ENCODE measurements at places on chromosomes 2 and 18.

DNA sequence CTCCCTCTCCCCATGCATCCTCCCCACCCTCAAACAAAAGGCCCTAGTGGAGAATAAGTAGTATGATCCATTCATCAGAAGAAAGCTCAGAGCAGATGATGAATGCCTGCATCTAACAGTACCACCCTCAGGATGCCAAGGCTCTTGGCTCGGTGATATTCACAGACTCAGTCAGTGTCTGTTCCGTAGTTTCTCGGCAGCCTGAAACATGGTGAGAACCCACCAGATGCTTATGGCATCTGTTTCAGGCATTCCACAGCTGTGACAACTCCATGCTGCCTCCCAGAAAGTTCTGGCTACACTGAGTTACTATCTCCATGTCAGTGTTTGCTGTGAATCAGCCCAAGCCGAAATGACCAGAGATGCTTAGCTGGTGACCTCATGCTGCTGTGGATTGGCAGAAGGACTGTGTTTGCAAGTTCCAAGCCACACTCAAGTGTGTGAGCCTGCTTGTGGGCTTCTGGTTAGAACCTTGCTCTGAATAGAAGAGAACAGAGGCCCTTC lies 83.9 kb downstream of the WDSUB1 start:
- no peak for DNase-seq

DNA sequence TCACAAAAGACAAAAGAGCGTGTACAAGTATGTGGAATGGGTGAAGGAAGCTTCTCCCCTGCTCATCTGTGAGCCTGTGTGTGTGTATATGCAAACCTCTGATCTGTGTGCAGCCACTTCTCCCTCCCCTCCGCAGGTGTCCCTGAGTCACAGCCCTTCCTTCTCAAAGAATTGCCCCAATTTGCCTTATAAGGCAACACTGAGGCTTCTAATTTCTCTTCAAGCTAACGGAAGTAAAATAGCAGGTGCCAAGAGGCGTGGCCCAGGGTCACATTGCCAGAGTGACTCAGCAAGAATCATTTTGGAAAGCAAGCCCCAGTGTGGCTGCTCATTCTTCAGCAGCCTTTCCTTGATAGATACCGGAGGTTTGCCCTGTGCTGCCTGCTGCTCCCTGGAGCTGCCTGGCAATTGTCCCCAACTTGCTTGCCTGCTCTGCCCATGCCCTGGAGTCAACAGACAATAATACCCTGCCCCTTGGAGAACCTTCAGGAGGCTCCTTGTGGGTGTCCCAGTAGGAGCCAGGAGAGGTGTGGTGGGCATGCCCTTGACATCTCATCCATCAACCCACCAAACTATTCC lies 37.3 kb upstream of the BMP10 start:
- DNase-seq: peak; percentile 20

- no peak for DNase-seq
Measured at GRCh38 chr18:63765837-63766236, 9.4 kb upstream of the SERPINB7 start.

DNA sequence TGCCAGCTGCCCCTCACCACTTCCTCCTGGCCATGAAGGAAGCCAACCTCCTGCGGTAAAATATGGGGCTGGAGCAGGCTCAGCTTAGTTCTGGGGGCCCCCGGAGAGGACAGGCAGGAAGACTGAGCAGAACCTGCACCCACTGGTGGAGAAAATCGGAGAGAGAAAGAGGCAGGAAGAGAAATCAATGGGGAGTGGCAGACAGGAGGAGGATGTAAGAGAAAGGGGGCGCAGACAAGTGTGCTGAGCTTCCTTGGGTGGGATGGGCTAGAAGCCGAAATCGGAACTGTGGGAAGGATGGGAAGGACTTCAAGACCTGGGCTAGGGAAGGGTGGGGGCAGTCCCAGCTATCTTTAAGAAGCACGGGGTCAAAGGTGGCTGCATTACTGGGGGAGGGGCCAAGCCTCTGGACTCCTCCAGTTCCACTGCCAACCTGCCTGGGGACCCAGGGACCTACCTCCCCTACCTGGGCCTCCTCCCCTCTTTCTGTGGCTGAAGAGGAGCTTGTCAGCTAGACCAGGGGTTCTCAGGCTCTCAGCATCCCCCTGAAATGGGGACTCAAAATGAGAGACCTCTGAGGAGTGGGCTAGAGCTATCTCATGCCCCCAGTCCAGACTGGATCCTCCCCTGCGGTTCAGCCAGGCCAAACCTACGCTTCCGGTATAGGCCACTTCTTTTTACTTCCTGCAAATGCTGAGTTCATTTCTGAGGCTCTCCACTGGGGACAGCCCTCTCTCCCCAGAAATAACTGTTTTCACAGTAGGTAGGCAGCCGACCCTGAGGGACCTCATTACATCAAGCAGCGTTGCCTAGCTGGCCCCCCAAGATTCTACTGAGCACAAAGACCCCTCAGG lies 33.6 kb upstream of the B3GNT7 start:
- no peak for DNase-seq

- DNase-seq: no peak
Measured at GRCh38 chr2:51068237-51068636, 36.3 kb upstream of the NRXN1 start.

DNA sequence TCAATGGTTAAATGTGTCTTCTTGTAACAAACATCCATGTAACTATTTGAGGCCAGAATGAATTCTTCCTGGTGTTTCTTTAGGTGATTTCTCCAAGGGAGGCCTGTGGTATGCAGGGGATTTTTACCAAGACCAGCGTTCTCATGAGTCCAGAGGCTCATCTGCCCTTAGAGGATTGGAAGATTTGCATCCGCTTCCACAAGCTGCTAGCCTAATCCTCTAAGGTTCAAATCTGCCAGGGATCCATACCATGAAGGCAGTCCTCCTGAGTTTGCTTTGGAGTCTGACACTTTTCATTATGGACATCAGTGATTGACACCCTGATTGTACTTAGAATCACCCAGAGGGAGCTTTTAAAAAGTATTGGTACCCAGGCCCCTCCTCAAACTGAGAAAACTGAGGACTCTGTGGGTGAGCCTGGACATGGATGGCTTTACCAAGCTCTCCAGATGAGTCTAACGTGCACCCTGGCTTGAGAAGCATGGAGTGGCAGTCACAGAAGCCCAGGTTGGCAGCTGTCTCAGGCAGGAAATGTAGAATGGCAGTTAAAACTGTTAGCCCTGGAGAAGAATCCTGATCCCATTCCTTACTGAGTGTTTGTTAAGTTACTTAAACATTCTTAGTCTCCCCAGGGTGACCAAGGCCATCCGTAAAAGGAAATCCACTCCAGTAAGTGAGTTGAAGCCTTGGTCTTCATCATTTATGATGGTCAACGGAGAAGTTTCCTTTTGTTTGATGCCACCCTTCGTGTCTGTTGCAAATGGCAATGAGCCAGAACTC lies 95.3 kb upstream of the RMDN2 start:
- DNase-seq: no peak

- no peak for DNase-seq
Measured at GRCh38 chr2:218310853-218311540, 18.7 kb upstream of the TMBIM1 start.

GRCh38 chr2:196316050-196316430 lies 144.7 kb upstream of the STK17B start:
- no peak for DNase-seq

DNA sequence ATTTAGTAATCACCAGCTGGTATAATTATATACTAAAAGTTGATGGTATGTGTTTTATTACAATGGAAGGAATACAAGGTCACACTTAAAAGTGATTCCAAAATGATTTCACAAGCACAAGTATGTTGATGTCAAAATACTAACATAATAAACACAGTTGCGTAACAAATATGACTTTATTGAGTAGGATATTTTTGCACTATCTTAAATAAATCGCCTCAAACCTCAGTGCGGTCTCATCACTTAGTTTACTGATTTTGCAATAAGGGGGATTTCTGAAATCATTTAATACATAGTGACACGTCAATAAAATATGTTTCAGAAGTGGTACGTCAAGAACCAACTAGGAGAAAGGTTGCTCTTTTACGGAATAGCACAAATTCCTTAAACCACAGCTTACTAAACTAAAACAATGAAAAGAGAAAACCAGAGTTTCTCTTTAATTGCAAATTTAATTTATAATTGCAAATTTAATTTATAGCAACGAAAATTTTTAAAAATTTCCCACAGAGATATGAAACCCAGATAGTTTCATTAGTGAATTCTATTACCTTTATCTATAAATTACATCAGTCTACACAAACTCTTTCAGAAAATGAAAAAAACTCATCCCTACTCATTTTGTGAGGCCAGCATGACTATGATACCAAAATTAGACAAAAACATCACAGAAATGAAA lies 304.0 kb upstream of the REG3G start:
- DNase-seq: no peak

GRCh38 chr2:47239119-47239969 lies 84.2 kb upstream of the STPG4 start:
- DNase-seq: no peak

DNA sequence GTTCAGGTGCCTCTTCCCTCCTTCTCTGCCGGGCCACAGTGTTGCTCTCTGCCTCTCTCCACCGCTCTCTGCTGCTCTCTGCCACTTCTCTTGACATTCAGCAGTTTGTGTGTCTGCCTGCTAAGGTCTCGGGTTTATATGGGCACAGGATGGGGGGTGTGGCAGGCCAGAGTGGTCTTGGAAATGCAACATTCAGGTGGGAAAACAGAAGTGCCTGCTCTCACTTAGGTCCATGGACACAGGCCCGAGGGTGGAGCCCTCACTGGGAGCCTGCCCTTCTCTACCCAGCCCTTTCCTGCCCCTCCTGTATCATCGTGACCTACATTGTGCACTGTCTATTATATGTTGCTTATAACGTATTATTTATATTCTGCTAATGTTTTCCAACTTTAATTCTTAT lies 120.8 kb upstream of the TMEM18 start:
- DNase-seq: no peak

DNA sequence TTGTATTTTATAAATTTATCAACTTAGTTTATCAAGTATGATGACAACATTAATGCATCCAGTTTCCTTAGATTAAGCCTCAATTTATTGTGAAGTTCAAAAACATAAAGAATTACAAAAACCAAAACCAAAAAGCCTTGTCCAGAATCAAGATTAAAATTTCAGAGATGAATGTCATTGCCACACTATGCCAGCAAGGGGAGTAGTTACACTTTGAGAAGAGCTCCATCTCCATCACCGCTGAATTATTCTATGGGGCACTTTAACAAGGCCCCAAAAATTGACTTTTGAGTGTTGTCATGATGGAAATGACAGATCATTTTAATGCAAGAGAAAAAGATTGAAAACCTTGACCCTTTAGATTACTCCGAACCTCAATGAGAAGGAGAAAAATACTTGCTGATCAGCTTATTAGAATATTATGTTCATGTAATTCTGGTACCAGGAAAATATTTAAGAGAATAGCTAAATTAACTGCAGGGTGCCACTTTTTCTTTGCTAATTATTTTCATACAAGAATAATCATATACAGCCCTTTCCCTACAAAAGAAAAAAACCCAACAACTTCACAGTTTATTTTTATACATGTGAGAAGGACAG lies 152.5 kb upstream of the AQP4 start:
- peak; percentile 32 for DNase-seq

DNA sequence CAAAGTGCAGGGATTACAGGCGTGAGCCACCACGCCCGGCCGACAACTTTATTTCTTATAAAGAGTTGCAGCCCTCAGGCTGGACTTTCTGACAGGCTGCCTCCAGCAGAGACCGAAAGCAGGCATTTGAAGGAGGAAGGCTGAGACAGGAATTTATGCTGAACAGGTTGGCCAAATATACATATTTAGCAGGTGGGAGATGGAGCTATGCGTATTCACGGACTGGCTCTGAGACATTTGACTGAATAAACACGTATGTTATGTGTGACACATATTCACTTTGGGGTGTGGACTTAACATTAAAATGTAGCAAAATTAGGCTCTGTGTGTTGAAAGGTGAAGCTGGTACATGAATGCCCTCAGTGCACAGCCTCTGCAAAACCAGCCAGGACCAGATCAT lies 65.9 kb downstream of the SNTG2 start:
- no peak for DNase-seq

- no peak for DNase-seq
Measured at GRCh38 chr2:67716895-67717396, 319.8 kb downstream of the ETAA1 start.

DNA sequence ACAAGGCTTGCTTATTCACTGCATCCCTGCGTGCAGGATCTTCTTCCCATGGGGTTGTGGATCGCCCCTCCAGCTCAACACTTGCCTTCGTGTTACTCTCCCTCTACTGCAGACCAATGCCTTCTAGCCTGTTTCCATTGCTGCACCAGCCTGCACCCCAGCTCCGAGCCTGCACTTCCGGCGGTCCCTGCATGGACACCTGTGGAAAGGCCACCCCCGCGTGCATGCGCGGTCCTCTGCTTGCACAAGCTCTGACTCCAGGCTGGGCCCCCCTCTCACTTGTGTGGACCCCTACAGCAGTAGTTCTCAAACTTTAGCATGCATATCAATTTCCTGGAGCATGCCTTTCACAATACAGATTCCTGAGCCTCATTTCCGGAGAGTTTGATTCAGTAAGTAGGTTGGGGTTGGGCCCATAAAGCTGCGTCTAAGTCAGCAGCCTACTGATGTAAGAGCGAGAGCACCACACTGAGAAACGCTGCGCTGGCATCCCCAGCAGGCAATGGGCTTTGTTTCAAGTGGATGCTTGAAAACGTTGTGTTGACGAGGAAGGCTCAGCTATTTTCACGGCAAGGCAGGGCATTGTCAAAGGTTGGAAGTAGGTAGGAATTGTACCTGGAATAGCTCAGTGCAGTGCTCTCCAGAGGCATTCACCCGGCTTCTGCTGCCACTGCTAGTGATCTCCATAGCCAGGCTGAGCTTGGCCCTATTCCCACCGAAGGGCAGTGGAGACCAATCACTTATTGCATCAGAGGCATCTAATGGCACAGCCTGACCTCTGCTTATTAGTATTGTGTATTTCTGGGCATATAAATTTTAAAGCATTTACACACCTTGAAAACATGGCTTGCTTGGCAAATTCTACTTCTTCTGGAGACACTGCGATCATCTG lies 32.6 kb downstream of the CREG2 start:
- no peak for DNase-seq

- no peak for DNase-seq
Measured at GRCh38 chr2:73075477-73076373, 4.2 kb upstream of the SFXN5 start.

DNA sequence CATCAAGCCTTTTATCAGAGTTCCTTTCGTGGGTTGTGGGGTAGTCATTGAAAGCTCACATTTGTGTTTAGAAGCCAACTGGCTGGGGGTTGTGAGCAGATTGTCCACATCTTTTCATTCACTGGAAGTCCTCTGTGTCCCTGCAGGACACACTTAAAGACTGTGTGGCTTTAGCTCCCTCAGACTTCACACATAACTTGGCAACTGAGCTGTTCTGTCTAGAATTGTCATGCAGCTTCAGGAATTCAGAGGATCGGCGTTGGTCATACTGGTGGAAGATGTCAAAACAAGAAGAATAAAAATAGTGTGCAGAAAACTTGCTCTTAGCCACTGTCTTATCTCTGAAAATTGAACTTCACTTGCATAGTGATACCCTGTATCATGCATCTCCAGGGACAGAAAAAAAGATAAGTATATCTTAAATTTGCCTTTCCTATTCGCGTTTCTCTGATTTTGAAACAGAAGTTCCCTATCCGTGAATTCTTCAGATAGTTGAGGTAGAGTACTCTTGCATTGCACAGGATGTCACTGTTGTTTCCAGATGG lies 49.6 kb downstream of the TRAPPC12 start:
- DNase-seq: no peak

Measured in NCI-H1105 treated with DMSO at 0.1 percent for 48 hours (cell line).